ENCODE measurements at places on chromosomes 6 and 20.

DNA sequence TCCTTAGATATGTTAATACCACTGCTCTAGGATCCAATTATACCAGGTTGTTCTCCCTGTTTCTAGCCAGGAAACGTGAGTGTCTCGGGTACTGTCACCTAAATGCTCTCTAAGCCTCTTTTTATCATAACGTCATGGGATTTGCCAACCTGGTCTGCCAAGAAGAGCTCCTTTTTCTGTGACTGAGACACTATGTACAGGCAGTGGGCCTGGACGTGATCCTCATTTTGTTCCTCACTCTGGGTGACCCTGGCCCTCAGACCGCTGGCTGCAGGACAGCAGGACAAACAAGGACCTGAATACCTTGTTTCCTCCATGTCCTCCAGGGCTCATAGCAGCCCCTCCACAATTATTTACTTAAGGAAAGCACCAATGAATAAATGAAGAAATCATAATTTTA, 69.1 kb downstream of the CD164 start:
- no peak for DNase-seq

DNA sequence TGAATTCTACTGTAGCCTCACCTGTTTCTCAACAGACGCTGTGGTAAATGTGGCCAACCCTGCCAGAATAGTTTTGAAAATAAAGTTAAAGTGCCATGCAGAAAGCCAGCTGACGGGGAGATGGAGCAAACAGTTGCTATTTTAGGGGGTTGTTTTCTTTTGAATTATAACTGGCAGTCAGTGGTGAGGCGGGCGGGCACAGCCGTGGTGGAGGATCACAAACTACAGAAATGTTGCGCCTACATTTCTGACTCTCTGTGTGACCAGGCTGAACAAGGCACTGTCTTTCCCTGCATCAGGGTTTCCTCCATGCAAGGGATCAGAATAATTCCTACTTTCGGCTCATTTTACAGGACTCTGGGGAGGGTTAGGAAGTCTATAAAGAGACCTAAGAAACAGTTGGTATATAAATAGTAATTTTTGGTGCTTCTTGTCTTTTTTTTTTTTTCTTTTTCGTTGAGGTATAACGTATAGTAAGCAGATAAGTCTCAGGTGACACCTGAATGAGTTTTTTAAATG, 17.2 kb downstream of the CHMP4B start:
- no peak for DNase-seq

DNA sequence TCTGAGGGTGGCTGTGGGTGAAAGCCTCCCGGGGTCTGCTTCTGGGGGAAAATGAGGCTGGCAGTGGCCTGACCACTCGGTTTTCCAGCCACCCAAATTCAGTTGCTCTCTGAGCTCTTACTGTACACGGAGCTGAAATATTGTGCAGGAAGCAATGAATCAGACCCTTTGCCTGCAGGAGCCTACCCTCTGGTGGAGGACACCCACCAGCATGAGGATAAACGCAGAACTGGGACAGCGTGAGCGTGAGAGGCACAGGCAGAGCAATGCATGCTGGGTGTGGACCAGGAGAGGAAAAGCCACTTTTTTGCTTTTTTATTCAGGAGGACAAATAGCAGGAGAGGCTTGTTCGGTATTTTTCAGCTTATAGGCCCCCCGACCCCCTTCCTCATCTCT, 298.0 kb downstream of the QKI start:
- no peak for DNase-seq

DNA sequence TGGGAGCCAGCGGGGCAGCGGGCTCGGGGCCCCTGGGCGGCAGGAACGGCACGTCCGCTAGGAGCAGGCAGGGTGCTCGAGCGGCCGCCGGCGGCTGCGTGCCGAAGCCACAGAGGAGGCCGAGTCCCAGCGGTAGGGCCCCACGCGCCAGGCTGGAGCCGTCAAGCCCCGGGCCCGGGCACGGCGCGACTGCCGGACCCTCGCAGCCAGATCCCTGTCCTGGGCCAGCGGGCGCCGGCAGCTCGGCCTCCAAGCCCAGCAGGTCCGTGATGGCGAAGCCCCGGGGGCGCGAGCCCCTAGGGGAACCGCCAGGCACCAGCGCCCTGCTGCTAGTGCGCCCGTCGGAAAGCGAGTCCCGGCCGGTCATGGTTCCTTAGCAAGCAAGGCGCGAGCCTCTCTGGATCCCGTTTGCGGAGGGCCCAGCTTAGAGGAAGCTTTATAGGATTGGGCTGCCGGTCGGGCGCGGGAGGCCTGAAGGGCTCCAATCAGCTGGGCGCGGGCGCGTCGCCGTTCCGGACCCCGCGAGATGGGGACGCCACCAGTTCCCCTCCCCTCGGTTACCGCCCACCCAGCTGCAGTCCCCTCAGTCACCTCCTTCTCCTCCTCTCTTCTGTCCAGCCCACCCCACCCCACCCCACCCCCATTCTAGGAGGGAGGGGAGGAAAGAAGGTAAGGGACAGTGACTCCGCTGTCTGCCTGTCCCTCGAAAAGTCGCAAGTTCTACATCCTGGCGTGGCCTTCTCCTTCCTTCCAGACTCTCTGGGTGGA, at the start of gene VSX1:
Gene VSX1 (minus strand): TSS at position 412 of the 768 bp plus-strand sequence. CDS start 45 bp downstream, at position 367.
- DNase-seq, result no peak

- DNase-seq, result peak; percentile 2
Measured at GRCh38 chr20:47453167-47453782, 48.4 kb upstream of the NCOA3 start.

GRCh38 chr6:44740566-44741120, 353.1 kb downstream of the CDC5L start:
- no peak for DNase-seq

DNA sequence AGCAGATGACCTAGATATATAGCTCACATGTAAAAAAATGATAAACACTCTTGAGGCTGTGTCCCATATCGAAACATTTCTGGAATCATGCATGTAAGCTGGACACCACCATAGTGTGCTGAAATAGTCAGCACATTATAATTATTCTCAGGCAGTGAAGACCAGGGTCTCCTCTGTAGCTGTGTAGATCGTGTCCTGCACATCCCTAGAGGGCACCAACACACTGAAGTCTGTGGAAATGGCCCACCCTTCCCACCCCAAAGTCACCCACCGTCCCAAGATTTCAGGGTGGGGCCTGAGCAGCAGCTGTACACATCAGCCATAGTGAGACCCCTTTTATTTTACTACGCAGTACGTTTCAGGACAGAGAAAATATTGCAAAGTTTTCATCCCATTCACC, 21.0 kb upstream of the TMEM30A start:
- no peak for DNase-seq

DNA sequence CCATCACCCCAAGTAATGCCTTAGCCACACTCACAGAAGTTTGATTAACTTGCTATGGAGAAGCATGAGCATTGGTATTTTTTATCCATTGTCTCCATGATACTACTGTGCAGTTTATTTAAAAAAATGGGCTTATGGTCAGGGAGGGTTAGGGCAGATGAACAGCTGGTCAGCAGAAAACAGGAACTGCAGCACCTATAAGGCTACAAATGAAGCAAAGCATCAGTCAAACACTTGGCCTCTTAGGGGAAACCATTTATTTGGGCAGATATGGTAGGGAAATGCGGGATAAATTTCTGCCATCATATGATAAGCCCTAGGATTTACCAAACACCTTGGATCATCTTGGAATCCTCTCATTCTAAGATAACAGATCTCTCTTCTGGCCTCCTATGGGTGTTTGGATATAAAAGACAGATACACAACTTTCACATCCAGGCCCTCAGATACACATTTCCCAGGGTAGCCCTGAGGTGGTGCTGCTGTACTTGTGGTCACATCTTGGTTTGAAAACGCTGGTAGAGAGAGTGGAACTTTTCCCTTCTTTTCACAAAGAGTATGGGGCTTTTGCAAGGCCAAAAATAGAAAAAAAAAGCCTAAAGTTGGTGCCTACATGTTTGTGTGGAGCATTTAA, 42.8 kb upstream of the AHI1 start:
- DNase-seq, result no peak

DNA sequence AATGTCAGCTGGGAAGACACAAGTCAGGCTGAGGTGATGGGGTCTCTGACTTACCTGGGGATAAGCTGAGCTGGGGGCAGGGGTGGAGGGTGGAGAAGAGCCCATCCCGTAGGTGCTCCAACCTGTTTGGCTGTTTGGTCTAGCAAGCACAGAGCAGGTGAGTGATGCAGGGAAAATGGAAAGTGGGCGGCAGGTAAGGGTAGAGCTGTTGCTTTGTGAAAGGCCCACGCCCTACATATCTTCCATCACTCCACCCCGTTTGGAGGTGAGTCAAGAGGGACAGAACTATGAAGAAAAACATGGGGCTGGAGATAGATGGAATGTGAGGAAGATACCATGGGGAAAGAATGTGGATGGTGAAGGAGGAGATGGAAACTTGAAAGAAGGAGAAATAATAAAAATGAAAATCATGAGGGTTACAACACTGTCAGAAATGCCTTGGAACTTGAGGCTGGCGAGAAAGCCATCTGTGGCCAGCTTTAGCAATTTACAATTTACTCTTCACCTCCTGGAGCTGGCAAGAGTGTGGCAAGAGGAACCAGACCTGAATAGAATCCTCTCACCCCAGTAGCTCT, 1.3 kb downstream of the LY6G6C start:
- DNase-seq, result no peak

- no peak for DNase-seq
Measured at GRCh38 chr6:111949546-111949945, 76.3 kb upstream of the FYN start.

- DNase-seq, result no peak
Measured at GRCh38 chr6:324116-324728, 31.9 kb downstream of the DUSP22 start.

- no peak for DNase-seq
Measured at GRCh38 chr6:128461501-128461900, 58.9 kb downstream of the PTPRK start.

GRCh38 chr6:107956586-107957307, 1.3 kb downstream of the SEC63 start:
- DNase-seq, result no peak

DNA sequence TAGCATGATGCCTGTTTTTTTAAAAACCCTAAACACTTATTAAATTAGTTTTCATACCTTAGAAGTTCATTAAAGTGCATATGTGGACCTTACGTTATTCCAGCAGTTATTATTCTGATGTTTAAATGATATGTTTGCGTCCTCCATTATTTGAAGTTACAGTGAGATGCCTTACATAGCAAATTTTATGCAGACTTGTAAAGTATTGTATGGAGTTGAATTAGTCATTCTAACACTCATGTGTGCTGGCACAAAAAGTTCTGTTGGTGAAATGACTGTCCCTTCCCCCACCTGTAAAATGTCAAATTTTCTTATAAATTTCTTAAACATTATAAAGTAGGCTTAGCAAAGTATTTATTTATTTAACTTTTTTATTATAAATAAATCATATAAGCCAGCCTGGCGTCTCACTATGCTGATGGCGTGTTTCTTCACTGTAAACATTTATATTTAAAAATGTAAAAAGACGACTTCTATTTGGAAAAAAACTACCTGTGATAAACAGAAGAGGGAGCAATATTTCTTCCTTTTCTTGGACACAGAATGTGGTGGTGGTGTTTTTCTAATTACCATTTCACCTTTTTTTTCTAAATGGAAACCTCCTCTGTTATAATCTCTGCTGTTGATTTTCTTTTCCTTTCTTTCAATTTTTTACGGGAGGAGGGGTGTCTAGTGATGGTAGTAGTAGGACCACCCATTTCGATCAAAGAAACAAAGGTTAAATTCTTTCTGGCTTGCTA, 155.4 kb downstream of the RFPL4B start:
- DNase-seq, result no peak

- no peak for DNase-seq
Measured at GRCh38 chr6:131998255-131998982, 47.2 kb upstream of the CCN2 start.

DNA sequence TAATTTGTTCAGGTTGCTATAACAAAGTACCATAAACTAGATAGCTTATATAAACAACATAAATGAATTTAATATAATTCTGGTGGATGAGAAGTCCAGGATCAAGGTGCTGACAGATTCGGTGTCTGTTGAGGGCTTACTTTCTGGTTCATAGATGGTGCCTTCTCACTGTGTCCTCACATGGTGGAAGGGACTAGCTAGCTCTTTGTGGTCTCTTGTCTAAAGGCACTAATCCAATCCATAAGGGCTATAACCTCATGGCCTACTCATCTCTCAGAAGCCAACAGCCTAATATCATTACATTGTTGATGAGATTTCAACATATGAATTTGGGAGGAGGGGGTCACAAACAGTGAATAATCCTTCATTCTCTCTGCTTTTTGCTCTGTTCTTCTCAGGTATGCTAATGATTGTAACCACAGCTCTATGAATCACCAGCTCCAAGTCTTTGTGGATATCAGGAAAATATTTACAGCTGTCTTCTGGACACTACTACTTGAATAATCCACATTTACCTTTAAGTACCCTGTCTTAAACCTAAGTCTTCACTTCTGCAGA, 122.3 kb downstream of the NKAIN2 start:
- DNase-seq, result no peak

DNA sequence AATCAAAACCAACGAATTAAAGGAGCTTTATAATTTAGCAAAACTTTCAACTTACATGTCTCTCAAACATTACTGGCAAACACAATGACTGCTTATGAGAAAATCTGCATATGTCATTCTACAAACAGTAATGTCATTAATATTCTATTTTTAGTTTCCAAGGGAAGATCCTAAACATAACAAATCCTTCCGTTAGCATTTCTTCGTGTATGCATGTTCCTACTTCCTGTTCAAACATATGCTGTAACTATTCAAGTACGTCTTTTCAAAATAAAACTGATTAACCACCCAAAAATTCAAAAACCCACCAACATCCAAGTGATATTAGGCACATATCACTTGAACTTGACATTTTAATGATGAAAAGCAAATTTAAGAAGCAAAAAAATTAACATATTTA, 131.3 kb downstream of the HACE1 start:
- DNase-seq, result no peak

DNA sequence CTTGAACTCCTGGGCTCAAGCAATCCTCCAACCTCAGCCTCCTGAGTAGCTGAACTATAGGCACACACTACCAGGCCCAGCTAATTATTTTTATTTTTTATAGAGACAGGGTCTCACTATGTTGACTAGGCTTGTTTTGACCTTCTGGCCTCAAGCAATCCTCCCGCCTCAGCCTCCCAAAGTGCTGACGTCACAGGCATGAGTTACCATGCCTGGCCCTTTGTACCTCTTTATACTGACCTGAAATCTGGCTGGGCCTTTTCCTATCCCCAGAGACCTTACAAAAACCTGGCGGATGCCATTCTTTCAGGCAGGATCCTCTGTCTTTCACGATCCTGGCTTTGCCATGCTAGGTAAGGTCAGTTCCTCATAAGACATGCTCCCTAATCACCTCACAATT, 11.5 kb downstream of the WFDC3 start:
- no peak for DNase-seq

DNA sequence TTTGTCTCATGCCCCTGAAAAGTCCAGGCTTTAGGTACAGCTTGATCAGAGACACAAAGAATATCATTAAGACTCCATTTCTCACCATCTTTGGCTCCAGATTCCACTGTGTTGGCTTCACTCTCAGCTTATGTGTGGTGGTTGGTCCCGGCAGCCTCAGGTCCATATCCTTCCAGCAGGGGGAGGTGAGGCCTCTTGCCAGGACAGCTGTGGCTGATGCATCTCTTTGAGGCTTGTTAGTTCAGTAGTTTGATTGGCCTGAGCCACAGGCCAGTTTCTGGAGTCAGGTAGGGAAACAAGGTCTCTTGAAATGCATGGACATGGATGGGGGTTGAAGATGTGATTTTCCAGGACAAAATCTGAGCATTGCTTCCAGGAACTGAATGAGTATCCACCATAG, 62.4 kb downstream of the JAG1 start:
- DNase-seq, result no peak

GRCh38 chr6:117496383-117496990, 14.0 kb downstream of the DCBLD1 start:
- DNase-seq, result no peak

All from activated T-helper 1 cell treated with anti-CD3 and anti-CD28 coated beads, Interleukin-2, amount 50 U/mL, for 16 hours (primary cell).